Suprapubic skin (tissue), 4 donors: ENCODE measurements at places on chromosomes 2 and 18.
A peak's percentile ranks its signal among the peaks of the same experiment; 100 is the strongest.

GRCh38 chr2:159292157-159292556 is 5.7 kb upstream of the WDSUB1 start:
- no peak for DNase-seq

GRCh38 chr2:233990261-233990798 is 60.2 kb upstream of the SPP2 start:
- DNase-seq, result no peak

DNA sequence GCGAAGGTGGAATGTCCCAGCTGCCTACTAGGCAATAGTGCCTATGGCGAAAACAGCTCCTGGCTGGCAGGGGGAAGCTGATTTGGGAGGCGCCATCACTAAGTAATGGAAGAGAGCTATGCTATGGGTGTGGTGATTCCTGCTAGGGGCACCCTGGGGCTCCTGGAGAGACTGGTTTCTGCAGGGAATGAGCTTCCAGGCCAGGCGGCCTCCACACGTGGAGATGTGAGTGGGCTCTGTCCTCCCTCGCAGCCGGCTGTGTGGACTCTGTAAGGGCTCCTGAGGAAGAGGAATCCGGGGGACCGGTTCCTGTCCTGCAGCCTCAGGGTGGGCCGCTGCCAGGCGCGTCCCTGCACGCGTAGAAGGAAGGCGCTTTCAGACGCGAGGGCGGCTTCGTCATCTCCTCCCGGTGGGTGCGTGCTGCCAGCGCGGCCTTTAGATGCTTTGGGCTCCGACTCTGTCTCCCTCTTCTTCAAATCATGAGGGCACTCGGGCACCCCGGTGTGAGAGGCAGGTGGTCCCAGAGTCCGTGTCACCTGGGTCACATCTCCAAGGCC is 55.5 kb upstream of the ANKRD62 start:
- no peak for DNase-seq

GRCh38 chr18:79375441-79376154 is 20.1 kb upstream of the NFATC1 start:
- peak; percentile 24 for DNase-seq
